Hematopoietic multipotent progenitor cell treated with erythropoietin and hydrocortisone succinate and interleukin-3 and kit ligand, for 15 days (in vitro differentiated cells): ENCODE measurements at places on chromosomes 5 and 9.

DNA sequence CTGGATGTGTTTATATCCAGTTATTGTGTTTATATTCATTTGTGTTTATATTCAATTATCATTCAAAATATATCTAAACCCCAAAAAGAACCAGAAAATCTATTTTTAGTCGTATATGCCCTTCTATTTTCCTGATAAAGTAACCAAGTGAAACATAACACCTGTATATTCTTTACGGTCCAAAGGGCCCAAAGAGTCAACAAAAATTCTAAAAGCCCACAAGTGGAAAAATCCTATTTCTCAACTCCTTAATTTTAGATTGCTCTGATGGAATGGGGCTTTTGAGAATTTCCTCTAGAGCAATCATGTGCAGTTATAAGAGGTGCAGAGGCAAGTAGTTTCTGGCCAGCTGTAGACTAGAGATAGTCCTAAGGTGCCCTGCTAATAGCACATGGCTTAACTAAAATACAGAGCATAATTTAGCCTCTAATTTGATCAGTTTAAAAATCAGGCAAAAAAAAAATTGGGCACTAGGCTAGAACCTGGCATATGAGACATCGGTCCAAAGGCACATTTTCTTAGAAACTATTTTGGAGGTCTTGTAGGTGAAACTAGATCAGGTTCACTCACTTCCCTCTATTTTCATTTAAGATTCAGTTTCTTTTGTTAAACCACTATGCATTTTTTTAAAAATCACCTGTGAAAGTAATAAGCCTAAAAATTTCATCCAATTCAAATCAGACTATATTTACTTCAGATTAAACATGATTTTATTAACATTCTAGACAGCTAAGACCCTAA is 256.0 kb downstream of the FBXL17 start:
- DNase-seq: no peak

DNA sequence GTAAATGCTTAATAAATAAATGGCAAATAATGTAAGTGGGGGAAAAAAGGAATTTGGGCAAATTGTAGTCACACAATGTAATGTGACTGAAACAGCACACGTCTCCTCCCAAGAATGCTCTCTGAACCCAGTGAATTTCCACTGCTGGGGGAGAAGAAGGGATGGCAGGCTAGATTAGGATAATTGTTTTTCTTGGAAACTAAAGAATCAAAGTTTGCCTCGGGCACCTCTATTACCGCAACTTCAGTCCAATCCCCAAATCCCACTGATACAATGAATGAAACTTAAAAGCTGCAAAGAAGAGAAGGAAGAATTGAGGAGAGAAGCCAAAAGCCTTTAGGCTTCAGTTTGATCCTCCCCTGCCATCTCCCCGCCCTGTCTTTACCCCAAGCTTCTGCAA is 423.2 kb upstream of the PAPPA start:
- no peak for DNase-seq

- no peak for DNase-seq
Measured at GRCh38 chr5:149261246-149261645, 10.4 kb upstream of the AFAP1L1 start.

DNA sequence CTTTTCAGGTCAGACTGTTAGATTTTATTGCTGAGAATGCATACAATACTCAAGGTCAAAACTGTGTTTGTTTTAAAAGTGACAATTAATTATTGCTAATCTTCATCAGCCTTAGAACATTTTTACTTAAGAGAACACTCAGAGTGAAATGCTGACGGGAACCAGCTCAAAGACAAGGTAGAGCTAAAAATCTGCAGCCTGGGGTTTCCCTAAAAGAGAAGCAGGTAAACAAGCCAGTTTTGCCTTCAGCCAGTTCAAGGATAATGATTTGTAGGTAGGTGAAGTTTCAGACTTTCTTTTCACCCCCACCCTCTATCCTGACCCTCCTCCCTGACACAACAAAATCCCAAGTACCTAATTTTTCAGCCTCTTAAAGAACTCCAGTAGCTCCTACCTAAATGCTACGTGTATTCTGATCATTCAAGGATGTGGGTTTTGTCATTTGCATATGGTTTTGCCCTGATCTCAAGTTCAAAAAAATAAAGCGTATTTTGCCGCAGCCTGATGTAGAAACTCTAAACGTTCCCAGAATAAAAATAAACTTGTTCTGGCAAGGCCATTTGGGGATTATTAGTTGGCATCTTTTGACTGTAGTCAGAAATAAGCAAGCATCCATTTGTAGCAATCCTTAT is 407.2 kb downstream of the EFNA5 start:
- DNase-seq: no peak

DNA sequence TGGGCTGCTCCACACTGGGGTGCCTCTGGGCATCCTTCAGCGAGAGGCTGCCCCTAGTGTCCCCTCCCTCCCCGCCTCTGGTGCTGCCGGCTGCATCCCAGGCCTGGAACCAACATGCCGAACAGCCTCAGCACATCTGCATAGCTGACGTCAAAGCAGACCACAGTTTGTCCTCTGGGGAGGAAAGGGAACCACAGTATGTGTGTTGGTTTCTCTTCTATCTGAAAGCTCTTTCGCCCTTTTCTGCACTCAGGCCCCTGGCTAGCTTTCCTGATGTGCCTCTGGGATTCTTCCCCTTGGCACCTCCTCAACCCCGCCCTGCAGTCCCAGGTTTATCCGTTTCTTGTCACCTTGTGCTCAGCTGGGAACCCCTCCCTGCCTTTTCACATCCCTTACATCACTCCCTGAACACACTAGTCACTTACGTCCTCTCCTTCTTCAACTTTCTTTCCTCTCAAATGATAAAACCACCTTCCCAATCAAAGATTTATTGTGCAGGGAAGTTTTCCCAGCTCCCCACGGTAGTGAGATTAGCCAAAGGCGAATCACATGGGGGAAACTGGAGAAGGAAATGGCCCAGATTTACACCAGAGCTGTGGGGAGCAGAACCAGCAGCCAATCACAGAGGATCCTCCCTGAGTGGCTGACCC is 35.5 kb upstream of the B4GALT1 start:
- no peak for DNase-seq

DNA sequence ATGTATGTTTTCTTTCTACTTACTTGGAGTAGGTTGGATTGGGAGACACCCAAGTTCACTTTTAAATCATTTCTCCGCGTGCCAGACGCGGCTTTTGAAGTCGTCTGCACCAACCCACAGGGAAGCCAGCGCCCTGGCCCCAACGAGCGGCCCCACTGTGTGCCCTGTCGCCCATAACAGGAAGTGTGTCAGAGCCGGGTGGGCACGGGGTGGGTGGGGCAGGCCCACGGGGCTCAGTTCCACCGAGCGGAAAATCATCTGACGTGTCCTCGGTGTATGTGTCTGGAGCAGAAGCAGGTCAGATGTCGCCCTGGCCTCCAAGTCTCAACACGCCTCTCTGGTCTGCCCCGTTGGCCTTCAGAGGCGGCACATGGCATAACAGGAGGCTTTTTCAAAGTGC is 22.7 kb upstream of the SMIM23 start:
- no peak for DNase-seq

- no peak for DNase-seq
Measured at GRCh38 chr5:162391833-162392232, 324.3 kb downstream of the GABRG2 start.

GRCh38 chr9:27125030-27125429 is 16.0 kb downstream of the TEK start:
- DNase-seq: no peak

GRCh38 chr9:8365466-8366160 is 566.0 kb upstream of the DMAC1 start:
- DNase-seq: no peak

- DNase-seq: no peak
Measured at GRCh38 chr9:84839541-84839940, 170.0 kb downstream of the NTRK2 start.

- no peak for DNase-seq
Measured at GRCh38 chr9:132301521-132301920, 53.3 kb downstream of the SETX start.

DNA sequence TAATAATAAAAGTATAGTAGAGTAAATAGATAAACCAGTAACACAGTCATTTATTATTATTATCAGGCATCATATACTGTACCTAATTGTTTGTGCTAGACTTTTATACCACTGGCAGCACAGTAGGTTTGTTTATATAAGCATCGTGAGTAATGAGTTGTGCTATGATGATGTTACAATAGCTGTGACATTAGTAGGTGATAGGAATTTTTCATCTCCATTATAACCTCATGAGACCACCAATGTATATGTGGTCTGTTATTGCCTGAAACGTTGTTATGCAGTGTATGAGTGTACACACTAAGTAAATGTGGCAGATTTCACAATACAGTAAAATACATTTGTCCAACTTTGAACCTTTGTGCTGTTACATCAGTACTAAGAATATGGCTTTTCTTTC is 72.7 kb upstream of the SPATA31D4 start:
- DNase-seq: no peak

DNA sequence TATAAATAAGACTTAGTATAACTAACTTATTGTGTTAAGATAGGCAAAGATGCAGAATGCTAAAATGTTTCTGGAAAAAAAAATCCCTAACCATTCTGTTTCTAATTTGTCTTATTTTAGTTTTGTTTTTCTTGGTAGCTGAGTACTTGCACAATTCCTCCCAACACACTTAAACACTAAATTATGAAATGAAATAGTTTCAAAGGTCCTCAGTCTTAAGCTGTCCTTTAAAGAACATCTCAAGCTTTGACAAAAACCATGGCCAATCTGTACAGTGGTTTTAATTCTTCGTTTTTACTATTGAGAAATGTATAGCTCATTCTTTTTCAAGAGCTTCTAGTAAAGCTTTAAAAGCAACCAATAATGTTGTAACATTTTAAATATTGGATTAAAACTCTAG is 171.5 kb downstream of the EDIL3 start:
- no peak for DNase-seq

DNA sequence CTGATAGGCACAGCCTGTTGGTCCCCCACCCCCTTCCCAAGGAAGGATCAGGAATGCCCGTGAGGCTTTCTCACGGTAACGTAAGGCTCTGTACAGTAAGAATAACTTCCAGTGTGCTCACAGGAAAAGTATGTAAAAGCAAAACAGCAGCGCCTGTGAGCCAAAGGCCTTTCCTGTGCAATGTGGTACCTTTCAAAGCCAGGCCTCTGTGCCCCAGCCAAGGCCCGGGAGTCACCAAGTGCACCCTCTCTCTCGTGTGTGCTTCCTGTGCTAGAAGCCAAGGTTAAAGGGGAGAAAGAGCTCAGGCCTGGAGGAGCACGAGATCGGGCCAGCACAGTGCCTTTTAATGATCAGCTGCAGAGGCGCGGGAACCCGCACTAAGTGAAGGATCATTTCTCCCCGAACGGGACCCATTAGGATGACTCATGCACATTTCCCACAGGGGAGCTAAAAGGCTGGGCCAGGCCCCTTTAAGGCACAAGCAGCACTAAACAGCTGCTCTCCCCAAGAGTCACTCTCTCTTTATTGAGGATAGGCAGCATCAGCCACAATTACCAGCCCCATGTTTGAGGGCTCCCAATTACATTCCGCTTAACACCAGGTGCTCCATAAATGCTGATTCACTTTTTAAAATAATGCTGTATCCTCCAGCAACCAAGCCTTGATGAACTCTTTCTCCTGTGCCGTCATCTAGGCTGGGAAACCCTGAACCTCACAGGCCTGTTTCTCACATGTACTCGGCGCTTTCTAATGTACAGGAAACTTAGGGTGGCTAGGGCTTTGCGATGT is 42.8 kb downstream of the SHB start:
- DNase-seq: no peak

- peak; percentile 27 for DNase-seq
Measured at GRCh38 chr5:1633605-1634336, 110.0 kb upstream of the LPCAT1 start.

DNA sequence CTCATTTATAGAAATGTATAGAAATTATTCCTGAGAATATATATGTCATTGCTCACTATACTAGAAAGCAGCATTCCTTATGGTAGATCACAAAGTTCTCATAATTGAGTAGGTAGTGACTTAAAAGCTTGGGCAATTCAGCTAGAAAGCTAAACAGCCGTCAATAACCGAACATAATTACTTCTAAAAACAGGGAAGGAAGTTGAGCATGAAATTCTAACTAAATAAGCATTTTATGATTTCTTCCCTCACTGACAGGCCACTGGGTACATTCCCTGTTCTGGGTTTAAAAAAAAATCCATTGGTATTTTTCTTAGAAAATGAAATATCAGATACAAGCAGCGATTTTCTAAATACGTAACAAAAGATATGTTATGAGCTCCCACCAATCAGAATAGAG is 91.1 kb upstream of the DAB2 start:
- no peak for DNase-seq

DNA sequence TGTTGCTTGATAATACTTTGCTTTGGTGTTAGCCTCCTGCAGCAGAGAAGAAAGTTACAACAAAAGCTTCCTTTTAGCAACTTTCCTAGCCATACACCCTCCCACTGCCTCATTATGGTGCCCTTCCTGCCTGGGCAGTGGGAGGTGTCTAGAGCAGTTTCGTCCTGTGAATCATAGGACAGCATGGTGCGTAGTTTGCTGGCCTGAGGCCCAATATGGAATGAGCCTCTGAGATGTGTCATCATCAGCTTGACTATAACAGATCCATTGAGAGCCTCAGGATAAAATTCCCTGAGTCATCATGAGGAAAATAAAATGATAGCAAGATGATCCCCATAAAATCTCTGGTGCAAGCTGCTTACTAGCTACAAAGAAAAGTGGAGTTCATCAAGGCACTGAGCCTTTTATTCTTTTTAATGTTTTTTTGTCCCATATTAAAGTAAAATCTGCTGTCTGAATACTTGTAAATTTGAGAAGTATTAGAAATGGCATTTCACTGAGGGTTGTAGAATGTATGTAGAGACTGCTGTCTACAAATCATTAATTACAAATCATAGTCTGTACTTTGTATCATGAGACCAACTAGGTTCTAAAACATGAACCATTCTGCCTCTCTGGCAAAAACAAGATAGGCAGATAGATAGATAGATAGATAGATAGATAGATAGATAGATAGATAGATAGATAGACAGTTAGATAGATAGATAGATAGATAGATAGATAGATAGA is 303.0 kb upstream of the PDE4D start:
- DNase-seq: no peak

DNA sequence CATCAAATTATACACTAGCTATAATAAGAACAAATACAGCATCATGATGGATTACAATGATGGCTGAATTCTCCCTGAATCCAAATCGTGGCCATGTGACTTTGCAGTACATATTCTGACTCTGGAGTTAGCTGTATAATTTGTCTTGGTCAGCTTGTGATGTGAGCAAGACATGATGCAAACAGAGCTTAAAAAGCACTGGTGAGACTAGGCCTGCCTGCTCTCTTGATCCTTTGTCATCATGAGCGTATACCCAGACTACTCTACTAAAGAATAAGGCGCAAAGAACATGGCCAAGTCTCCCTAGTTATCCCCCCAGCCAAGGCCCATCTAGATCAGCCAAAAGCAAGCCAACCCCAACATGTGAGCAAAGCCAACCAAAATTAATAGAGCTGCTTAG is 34.7 kb upstream of the IFNE start:
- DNase-seq: no peak

GRCh38 chr5:131265311-131265803 is 1.5 kb downstream of the CDC42SE2 start:
- DNase-seq: peak; percentile 57

- DNase-seq: no peak
Measured at GRCh38 chr9:127572961-127573721, 38.9 kb upstream of the STXBP1 start.
